RWPE1 (cell line): ENCODE measurements at places on chromosomes 6 and 20.

DNA sequence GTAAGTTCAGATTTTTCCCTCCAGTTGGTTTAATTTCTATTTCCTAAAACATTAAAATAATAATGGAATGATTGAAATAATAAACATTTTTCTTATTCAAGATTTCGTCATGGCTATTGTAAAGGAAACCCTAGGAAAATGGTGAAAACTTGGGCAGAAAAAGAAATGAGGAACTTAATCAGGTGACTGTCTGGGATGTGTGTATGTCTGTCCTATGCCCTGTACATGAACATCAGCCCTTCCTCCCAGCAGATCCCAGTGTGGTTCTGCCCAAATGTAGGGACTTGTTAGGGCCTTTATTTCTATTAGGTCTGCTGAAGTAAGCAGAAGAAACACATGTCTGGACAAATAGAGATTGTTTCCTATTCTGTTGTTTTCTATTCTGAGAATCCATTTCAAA is 13.1 kb downstream of the RIOK1 start:
- DNase-seq: no peak

- peak; percentile 81 for DNase-seq
Observed at GRCh38 chr6:150301846-150302519, 66.8 kb upstream of the IYD start.

DNA sequence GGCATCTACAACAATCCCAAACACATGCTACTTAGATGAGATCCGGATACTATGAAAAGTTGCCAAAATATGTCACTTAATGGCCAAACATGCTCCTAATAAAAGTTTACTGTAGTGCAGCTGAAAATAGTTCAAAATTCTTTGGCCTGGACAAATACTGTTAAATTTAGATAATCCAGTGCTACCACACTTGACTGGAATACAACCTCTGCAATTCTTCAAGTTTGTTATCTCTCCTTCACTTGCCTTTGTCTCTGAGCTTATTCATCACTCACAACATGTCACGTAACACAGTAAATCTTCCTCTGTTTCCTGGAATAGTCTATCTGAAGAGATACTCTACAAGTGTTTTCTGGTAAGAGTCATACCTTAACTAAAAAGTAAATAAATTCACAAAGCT is 10.5 kb upstream of the PLN start:
- DNase-seq: no peak

- DNase-seq: no peak
Observed at GRCh38 chr6:91534614-91535013, 947.7 kb upstream of the MAP3K7 start.

DNA sequence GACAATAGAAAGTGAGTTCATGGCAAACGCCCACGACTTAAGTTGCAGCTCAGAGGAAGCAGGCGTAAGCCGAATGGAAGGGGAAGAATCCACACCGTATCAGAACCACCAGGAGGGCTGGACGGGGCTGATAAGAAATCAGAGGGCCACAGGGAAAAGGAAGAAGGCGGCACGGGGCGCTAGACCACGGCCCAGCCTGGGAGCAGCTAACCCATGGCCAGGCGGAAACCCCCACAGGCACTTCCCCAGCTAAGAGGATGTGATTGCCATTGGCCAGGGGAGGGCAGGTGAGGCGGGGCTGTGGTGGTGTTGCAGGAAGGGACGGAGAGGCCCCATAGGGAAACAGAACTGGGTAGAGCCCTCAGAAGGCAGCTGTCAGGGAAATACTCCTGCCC is 174.0 kb upstream of the AFDN start:
- no peak for DNase-seq

GRCh38 chr6:88872962-88873361 is 90.5 kb downstream of the RNGTT start:
- DNase-seq: no peak

GRCh38 chr6:165917576-165917975 is 250.1 kb downstream of the TBXT start:
- no peak for DNase-seq
